Stimulated activated CD4-positive, alpha-beta T cell treated with anti-CD3 and anti-CD28 coated beads, Interleukin-4, amount 100 ng/mL, for 4 hours (primary cell): ENCODE measurements at places on chromosomes 6 and 20.

- DNase-seq, result no peak
These were observed 21.9 kb upstream of the PTPN1 start for GRCh38 chr20:50488236-50488806.

- DNase-seq, result no peak
These were observed 6.2 kb upstream of the SOX4 start for GRCh38 chr6:21587179-21587960.

DNA sequence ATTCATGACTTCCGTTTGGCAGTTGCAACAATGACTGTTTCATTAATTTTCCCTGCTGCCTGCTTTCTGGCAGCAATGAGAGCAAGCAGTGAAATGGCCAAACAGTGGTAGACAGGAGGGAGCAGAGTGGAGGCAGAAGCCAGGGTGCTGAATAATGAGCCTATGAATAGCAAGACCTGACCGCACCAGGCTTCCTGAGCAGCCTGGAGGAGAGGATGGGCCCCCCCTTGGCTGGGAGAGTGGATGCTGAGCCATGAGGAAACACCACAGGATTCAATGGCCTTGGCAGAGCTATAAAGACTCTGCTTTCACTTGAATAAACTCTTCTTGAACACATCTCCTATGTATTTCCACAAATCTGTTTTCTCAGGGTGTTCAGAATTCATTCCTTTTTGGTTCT is 68.1 kb upstream of the SNRPB2 start:
- no peak for DNase-seq

DNA sequence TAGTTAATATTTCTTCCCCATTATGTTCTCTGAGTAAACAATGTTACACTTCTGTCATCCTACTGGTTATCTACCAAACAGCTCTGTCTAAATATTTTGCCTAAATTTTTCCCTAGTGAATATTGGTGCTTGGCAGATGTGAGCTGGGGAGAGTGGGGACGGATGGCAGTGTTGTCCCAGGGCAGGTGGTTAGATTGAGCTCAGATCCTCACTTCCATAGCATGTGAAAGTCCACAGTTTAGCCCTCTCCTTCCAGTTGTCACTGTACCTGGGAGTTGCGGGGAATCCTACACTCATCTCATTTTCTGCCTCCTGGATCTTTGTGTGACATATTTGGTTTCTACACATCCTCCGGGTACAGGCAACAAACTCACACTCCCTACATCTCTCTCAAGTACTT is 484.9 kb downstream of the EPM2A start:
- DNase-seq, result no peak

GRCh38 chr6:69340196-69340595 is 456.6 kb downstream of the LMBRD1 start:
- no peak for DNase-seq

GRCh38 chr6:21317642-21318041 is 275.9 kb upstream of the SOX4 start:
- no peak for DNase-seq

DNA sequence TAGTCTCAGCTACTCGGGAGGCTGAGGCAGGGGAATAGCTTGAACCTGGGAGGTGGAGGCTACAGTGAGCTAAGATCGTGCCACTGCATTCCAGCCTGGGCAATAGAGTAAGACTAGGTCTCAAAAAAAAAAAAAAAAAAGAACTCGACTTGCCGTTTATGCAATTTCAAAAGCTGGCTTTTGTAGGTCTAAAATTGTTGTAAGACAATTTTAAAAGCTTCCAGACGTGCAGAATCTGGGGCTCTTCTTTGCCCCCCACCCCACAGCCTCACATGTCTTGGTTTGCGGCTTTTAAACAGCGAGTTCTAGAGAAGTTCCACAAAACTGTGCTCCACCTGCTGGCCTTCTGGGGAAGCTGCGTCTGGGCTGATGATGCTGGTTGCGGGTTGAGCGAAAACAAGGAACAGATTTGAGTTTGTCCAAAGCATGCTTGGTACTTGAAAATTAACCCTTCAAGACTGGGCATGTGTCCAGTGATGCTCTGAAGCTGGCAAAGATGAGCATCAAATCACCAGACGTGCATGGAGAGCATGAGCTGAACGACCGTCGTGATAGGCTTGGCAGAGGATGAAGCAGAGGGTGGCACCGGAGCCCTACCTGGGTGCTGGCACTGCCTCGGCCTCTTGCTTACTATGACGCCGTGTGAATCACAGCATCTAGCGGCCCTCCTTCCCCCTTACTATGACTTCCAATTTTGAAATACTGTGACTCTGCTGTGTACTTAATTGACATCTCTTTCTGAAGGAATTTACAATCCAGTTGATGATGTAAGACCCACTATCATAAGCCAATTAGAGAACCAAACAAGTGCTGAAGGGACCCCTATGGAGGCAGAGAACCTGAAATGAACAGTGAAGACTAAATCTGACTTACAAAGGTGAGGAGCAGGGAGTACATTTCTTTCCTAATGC is 171.4 kb downstream of the GMPR start:
- DNase-seq, result peak; percentile 40

- no peak for DNase-seq
These were observed 26.6 kb downstream of the TFEB start for GRCh38 chr6:41708856-41709255.

GRCh38 chr6:23177806-23178205 is 608.4 kb downstream of the HDGFL1 start:
- DNase-seq, result no peak

DNA sequence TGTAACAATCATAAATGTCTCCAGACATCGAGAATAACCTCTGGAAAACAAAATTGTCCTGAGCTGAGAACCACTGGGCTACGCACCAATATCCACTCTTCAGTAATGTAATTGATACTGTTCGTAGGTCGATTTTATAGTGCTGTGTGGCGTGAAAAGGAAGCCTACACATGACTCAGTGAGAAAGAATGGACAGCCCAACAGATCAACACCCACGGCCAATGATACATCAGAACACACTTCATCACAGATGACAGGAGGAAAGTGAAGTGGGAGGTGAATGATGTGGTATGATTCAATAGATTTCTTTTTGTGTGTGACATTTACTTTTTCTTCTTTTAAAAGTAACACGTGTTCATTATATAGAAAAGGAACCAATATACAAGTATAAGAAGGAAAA is 93.5 kb downstream of the RPS12 start:
- no peak for DNase-seq

DNA sequence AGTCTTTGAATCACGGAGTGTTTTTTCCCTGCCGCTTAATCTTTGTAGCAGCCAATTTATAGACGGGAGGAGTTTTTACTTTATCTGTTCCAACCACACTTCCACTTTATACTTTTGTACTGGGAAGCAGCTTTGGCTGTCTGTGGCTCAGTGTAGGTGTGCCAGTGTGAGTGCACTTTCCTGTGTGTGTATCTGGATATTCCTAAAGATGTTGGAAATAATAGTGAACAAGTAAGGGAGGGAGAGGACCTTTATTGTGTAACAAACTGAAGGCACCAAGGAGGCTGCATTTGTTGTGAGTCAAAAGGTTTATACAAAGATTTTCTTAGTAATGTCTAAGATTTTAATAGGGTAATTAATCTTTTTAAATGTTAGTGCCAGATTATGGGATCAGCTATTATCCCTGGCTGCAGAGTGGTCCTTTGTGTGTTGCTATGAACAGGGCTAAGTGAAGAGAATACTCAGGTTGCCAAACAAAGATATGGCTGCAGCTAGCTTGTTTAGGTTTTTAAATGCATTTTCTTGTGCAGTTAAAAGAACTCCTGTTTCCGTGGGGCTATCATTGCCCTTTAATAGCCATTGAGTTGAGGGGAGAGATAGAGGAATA is 226.3 kb downstream of the RNF144B start:
- DNase-seq, result no peak

- DNase-seq, result no peak
These were observed 21.3 kb downstream of the ECI2 start for GRCh38 chr6:4114123-4114522.

- DNase-seq, result no peak
These were observed 8.2 kb downstream of the CDH26 start for GRCh38 chr20:59966428-59966827.

DNA sequence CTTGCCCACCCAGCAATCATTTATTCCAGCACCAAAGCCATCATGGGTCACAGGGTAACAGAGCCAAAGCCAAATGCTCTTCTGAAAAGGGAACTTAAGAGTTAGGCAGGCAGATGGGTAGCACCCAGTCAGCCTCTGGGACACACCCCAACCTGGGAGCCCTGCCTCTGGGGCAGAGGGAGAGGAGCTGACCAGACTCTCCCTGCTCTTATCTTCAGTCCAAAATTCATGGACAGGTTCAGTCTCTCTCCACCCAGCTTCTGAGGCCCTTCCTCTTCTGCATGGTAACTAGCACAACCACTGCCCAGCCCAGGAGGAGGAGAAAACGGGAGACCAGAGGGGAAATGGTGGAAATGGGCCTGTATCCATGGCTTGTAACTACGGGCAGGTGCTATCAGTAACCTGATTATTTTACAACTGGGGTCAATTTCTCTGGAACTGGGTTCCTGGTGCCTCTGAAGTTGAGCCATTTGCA is 105.4 kb downstream of the NOL4L start:
- no peak for DNase-seq

DNA sequence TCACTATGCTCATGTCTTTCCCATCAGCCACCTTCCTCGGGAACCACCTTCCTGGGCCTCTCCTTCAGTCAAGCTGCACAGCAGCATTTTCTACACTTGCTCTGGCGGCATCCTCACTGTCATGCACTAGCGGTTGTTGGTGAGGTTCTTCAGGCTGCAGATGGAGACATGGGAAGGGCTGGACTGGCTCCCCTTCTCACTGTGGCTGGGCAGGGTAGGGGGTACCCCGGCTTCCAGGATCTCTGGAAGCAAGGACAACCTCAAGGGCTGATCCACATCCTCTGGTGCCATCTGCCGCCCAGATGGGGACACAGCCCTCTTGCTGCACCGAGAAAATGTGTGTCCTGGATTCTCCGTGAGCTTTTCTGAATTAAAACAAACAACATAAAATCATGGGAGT is 180.1 kb upstream of the RNF24 start:
- DNase-seq, result no peak

DNA sequence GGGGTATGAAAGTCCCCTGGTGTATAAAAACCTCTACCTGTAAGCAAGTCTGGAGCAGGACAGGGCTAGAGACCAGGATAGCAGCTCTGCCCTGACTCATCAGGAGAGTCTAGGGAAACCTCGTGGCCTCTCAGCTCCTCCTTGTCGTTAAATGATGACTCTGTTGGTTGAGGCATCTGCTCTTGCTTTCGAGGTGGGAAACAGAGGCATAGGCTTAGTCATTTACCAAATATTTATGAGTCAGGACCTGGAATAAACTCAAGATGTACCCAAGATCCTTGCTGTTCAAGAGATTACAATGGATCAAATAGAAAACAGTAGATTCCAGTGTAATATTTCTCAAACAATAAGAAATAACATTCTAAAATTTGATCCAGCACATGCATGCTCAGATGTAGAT is 5.5 kb downstream of the MANBAL start:
- no peak for DNase-seq

DNA sequence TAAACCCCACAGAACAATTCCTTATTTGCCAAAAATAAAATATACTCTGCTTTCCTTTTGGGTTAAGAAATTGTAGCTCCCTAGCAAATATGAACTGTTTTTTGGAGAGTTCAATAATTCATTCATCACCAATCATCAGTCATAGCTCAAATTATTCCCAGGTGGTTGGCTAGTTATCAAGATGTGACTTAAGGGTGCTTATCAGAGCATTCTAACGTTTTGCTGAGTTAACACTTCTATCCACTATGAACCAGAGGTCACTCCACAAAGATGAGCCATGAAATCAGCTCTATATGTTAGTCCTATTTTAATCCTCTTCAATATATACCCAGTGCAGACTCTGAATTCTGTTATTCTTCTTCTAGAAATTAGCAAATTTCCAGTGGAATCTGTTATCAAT is 379.1 kb downstream of the TENT5A start:
- no peak for DNase-seq

- no peak for DNase-seq
These were observed 686 bp downstream of the COL12A1 start for GRCh38 chr6:75204959-75205775.

GRCh38 chr6:150999107-150999506 is 133.6 kb downstream of the MTHFD1L start:
- DNase-seq, result no peak

DNA sequence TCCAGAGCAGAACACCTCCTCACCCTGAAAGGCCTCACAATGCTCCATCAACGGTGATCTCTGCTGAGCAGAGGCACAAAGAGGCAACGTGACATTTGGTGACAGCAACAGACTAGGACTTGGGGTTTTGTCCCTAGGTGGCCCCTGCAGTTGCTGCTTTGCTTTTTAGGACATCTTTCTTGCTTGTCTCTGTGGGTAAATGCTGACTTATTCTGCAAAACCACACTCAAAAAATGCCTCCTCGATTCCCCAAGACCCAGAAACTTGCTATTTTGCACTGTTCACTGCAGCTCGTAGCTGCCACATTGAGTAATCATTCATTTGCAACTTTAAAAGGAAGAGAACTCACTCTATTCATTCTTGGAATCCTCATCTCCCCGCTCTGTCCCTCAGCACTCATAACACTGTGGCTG is 209.9 kb downstream of the LY86 start:
- DNase-seq, result no peak

- no peak for DNase-seq
These were observed 204.5 kb downstream of the ISM1 start for GRCh38 chr20:13425381-13426135.

DNA sequence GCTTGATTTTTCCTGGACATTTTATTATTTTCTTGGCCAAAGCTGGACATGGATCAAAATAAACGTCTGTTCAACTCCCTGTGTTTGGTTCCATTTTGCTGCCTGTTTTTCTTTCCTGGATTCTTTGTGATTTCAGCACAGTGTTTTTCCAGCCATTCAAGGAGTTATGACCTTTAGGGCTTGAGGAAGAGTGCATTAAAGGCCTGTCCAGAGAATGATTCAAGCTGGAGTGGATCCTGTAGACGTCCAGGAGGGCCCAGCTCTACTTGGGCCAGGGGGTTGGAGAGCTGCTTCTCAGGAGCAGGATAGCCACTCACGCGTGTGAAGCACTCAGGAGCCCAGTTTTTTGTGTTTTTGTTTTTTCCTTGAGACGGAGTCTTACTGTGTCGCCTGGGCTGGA is 56.5 kb upstream of the IER3 start:
- DNase-seq, result no peak

- no peak for DNase-seq
These were observed 14.0 kb downstream of the SMLR1 start for GRCh38 chr6:130841128-130841728.

DNA sequence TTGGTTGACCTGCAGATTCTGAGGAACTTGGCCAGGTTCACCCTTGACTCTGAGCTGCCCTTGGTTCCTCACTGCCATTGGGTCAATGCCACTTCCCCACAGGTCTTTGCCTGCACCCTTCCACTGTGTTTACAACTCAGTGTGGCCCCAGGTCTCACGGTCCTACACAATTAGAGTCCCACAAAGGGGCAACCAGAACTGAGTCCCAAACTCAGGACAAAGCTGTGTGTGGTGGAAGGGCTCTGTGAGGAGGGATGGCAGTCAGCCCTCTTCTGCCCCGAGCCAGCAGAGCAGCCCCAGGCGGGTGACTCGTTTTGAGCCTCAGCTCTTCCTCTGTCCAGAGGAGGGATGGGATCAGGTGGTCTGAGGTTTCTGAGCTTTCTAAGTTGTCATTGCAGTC is 69.5 kb downstream of the NPEPL1 start:
- DNase-seq, result no peak
